ENCODE measurements at places on chromosomes 4 and X.
A peak's percentile ranks its signal among the peaks of the same experiment; 100 is the strongest.

DNA sequence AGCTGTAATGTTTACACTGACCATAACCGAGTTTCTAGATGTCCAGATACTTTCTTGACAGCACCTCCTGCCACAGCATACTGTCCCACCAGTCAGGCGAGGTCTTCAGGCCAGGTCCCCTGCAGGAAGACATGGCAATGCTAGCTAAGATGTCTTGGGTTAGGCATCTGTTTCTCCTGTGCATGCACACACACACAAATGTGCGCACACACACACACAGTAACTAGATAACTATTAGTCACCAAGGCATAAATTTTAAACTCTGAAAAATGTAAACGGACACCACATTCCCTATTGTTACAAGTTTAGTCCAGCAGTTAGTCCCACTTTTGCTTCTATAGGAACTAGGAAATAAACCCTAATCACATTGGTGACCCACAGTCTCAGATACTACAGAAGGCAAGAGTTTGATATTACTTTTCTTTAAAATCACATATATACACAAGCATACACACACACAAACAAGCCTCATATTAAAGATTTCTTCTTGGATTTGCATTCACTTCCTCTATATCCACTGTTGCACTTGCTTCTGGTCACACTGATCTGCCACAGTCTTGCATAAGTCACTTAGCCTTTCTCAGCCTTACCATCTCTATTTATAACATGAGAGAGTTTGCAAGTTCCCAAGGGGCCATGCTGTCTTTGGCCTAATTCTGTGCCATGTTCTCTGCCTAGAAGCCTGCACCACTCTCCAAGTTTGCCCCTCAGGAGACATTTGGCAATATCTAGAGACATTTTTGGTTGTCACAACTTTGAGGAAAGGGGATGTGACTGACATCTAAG, 32.2 kb downstream of the IL21 start:
- peak; percentile 84 for DNase-seq

DNA sequence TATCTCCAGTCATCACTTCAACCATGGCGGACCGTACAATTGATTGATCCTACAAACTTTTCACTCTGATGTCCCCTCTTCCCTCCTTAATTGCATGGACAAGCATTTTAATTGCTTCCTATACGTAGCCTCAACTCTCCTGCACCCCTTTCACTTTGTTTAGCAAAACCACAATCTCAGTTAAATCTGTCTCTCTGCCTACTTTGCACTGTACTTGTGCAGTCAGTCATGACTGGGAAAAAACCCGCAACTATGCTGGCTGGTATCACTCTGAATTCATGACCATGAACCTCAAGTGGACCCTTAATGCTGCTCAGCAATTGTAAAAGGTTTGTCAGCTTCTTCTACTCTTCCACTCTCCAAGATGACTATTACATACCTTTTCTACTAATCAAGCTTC, 51.7 kb upstream of the AFF2 start:
- no peak for DNase-seq

GRCh38 chr4:73446336-73446938, 10.4 kb downstream of the AFP start:
- peak; percentile 36 for DNase-seq

DNA sequence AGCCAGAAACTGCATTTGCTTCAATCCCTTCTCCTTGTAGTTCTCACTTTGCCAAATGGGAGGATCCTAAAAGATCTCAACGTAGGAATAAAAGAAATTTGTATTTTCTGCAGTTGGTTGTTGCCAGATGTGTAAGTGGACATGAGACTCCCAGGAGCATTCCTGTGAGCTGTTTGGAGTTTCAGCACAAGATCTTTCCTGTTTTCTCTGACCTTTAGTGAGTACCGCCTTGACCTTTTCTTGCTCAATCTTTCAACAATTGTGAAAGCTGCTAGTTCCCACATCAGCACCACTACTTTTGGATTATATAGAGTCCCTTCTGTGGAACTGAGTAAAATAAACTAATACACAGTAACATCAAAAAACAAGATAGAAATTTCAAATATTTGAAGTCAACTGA, 683.8 kb upstream of the PABPC4L start:
- DNase-seq: no peak

DNA sequence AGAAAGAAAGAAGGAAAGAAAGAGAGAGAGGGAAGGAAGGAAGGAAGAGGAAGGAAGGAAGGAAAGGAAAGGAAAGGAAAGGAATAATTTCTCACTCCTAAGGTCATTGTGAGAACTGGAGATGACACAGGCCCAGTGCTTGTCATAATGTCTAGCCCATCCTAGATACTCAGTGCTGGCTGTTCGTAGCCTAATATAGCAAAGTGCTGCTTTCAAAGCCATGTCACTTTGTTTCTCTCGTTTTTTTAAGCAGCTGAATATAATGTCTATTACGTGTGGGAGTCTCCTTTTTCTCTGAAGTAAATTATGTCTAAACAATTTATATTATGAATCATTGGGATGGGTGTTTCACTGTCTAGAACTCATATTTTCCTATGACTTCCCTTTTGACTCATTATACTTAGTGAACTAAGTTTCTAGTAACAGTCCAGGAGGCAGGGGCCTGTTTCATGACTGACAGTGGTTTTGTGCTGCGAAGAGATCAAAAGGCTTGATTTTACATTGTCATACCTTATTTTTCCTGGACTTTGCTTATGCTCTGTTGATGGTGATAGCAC, 327.0 kb upstream of the ZFP42 start:
- peak; percentile 55 for DNase-seq

DNA sequence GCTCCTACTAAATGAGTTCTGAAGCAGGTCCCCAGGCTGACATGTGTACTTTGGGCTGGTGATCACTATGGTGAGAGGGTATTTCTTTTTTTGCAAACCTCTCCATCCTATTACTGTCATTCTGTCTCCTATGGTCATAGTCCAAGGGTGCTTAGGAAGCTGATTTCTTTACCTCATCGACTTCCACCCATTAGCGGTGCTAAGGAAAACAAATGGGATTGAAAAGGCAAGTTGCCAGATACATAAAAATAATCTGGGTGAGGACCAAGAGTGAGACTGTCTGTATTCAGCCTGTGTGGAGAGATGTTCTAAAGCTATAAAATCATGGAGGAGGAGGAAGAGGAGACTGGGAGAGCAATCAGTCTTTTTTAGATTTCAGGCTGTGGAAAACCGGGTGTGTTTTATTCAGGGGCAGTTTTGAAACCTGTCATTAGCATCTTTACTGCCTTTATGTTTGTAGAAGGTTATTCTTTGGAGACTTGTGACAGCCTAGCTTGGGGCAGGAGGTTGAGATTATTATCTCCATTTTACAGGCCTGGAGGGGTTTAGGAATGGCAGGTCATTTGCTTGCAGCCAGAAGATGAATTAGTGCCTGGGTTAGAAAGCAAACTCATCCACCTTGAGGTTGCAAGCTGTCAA, 1.9 kb downstream of the TMEM164 start:
- no peak for DNase-seq

DNA sequence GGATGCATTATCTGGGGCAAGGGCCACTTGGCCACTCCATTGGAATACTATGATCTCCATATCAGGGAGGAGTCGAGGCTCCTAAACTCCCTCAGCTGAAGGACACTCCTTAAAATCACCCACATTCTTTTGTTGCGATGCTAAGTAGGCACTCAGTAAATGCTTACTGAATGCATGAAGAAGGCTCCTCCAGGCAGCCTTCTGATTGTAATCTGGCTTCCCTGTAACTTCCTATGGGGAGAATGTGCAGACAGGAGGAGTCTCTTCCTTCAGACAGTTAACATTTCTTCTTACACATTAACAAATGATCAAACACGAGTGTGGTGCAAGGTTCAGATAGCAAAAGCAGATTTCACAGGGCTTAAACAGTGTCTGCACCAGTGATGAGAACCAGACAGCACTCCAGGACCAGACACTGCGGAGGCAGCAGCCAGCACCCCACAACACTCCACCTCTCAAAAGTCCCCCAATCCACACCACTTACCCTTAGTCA, 21.4 kb upstream of the USO1 start:
- DNase-seq: no peak

- no peak for DNase-seq
Observed at GRCh38 chrX:51834076-51834475, 59.3 kb upstream of the MAGED1 start.

GRCh38 chr4:168655182-168655581, 158.3 kb downstream of the PALLD start:
- DNase-seq: no peak

DNA sequence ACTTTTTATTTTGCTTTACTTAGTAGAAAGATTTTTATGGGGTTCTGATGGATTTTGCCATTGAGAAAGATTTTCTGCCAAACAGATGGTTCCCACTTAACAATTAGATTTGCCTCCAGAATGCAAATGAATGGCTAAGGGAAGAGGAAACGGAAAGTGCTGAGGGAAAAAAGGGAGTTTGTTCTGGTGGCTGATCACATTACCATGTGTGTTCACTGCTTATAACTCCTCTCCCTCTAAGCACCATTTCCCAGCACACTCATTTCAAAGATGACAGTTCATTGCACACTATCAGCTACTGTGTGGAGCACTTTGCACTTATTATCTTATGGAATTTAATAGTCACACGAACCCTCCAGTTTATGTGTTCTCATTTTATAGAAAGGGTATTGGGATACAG, 68.0 kb upstream of the GRID2 start:
- peak; percentile 21 for DNase-seq

DNA sequence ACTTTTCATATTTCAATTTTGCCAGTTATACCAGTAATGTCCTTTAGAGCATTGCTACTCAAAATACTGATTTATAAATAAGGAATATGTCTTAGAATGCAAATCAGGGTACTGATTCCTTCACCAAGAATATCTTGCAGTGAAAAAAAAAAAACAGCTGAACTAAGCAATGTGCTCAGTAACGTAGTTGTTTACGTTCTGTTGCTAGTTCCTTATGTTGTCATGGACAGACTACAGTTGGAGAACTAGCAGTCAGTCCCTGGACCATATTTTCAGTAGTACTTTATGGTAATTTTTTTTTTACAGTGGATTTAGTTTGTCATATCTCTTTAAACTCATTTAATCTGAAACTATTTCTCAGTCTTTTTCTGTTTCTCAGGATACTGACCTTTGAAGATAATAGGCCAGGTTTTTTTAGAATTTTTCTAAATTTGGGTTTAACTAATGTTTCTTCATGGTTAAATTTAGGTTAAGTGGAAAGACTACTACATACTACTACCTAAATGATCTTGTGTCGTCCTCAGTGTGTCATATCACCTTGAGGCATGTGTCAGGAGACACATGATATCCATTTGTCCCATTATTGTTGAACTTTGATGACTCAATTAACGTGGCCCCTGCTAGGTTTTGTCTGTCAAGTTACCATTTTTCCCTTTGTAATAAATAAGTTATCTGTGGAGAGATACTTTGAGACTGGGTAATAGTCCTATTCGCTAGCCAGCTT, 21.0 kb downstream of the SMARCAD1 start:
- DNase-seq: no peak

DNA sequence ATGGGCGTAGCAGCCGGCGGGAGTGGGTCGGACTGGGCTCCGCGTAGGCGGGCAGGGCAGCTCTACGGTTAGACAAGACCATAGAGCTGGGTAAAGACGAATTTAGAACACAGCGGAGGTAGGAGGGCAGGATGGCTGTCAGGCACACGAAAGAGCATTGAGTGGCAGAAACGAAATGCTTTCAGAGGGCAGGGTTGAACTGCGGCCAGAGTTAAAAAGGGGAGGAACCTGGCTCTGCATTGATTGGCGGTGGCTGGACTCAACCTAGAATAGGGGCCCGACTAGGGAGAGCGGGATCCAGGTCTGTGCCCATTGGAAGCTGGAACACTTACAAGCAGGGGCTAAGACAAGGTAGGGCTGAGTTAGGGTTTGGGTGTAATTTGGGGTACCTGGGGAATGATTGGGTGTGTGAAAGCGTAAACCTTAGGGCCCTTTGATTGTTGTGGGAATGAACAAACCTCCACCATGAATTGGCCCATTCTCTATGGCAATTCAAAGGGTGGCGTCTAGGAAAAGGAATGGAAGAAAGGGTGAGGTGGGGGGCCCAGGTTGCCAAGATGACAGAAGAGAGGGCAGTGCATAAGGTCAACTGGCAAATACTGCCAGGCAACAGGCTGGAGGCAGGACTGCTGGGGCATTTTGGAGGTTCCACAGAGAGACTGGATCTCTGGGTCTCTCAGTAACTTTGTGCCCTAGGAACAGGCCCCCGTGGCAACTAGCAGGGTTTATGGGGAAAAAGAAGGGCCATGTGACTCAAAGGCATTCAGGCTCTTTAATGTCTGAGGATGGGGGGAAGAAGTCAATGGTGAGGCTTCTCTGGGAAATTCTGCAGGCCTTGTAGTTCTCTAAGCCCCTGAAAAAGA, 911 bp upstream of the ELK1 start:
- DNase-seq: no peak

DNA sequence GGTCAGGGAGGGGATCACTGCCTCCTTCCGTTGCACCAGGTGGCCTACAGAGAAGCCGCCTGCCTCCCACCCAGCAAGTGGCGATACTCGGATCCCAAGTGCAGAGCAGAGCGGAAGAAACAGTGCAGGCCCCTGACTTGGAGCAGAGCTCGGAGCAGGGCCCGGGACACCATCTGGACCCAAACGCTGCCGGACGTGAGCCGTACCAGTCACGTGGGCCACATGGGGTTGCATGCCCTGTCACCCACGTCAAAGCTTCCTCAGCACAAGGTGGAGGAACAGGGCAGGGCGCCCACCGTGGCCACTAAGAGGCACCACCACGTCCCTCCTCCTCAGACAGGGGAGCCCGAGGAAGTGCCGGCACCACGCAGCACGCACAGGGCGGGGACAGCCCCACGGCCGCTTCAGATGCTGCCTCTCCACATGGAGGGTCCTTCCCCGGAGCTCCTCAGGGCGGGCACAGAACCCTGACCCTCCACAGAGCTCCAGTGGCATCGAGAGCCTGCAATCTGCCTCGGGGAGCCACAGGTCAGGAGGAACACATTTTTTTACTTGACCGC, 18.7 kb downstream of the ZFYVE28 start:
- DNase-seq: no peak

GRCh38 chr4:86895692-86896488, 3.7 kb upstream of the C4orf36 start:
- peak; percentile 78 for DNase-seq

DNA sequence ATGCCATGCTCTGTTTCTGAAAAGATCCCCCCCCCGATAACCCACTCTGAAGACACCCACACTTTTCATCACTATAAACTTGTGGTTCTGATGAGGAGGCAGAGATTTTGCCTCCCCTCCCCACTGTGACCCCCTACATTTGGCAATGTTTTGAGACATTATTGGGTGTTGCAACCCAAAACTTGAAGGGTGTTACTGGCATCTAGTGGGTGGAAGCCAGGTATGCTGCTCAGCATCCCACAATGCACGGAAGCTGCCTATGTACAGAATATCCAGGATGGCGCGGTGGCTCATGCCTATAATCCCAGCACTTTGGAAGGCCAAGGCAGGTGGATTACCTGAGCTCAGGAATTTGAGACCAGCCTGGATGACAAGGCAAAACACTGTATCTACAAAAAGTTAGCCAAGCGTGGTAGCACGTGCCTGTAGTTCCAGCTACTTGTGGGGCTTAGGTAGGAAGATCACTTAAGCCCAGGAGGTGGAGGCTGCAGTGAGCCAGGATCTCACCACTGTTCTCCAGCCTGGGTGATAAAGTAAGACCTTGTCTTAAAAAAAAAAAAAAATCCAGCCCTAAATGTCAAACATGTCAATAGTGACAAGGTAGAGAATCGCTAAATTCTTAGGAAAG, 87.3 kb downstream of the SCD5 start:
- no peak for DNase-seq

Measured in fibroblast of skin of right quadriceps (primary cell).